Activated CD4-positive, alpha-beta T cell treated with anti-CD3 and anti-CD28 coated beads for 36 hours (primary cell): ENCODE measurements at places on chromosomes 7 and 10. TPM values are rescaled to one million over a fixed set of nuclear protein-coding genes. Genes with fewer than 3 reads are reported as not detected.

DNA sequence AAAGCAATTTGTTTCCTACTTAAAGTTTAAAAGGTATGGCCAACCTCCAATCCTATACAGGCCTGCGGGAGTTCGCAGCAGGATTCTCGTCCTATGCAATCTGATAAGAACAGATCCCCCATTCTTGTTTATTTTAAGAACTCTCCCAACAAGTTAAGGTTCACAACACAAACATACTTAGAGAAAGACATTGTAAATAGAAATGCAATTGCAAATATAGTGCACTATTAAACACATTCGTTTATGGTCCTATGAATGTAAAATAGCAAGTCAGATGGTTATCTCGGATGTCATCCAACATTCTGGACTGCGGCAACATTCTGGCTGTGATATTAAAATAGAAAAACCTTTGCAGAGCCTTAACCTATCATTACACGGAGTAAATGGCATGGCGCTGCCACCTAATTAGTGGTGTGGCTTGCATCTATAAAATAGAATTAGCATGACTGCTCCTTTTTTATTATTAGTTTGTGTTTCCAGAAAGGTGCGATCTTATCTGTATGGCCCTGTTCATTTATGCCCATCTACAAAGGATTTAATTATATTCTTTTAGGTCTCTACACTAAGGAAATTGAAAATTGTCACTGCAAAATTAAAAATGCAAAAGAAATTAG, 37.0 kb downstream of the BEND7 start:
- DNase-seq, result no peak

DNA sequence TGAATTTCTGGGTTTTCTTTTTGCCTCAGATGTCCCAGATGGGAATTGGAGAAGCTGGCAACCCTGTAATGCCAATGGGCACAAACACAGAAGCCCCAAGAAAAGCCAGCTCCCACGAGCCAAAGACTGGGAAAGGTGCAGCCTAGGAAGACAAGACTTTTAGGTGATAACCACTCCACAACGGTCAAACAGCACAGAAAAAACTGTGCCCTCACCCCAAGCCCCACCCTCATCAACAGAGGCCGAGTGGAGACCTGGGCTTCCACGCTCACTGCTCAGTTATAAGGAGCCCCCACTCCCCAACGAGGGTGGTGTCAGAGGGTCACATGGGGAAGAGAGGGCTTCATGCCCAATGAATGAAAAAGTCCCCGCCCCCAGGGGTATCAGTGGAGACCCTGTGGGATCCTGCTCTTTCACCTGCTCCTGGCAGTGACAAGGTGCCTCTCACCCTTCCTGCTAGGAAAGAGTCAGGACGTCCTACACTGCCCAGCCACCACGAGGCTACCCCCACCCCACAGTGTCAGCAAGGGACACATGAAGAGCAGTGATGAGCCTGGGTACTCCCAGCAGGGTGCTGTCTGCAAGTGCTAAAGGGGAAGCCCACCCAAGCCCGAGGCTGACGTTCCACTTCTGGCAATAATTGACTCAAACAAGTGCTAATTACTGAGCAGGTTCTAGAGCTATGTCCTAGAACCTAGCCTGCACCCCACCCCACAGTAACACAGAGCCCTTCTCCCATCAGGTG, 8.3 kb downstream of the TMEM273 start:
- peak; percentile 37 for DNase-seq

DNA sequence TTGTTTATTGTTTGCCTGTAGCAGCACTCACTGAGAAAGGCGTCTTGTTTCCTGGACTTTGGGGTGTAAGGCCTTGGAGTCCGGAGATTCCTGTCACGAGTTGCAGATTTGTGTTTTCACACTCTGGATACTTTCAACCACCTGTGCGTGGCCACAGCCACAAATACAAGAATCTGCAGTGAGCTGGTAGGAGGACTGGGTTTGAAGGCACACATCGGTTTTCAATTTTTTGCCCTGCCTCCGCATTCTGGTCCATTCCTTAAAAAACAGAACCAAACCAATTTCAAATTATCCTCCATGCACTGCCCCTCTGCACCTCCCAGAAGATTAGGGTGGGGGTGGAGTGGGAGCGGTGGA, 619 bp downstream of the EXOC4 start:
- DNase-seq, result peak; percentile 19

DNA sequence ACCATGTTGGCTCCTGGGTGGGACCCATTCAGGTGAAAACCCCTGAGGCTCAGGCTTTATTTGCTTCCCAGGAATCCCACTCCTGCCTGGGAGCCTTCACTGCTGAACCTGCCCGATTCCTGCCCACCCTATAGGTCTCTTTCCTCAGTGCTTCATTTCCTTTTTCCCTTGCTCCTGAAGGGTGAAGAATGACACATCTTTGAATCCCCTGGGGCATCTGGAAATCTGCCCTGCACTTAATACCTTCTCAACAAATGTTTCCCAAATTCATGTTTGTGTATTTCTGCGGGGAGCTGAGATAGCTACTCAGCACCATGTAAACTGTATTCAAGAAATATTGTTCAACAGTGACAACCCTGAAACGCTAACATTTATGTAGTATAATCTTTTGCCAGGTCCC, 10.3 kb upstream of the PCBD1 start:
- DNase-seq, result no peak

DNA sequence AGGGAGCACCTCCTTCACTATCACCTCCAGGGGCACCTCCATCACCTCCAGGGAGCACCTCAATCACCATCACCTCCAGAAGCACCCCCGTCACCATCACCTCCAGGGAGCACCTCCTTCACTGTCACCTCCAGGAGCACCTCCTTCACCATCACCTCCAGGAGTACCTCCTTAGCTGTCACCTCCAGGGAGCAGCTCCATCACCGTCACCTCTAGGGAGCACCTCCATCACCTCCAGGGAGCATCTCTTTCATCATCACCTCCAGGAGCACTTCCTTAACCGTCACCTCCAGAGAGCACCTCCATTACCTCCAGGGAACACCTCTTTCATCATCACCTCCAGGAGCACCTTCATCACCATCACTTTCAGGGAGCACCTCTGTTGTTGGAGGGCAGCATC, 103.0 kb downstream of the DNAJB6 start:
- DNase-seq, result no peak

The LAMB1 gene
- not detected for total RNA-seq

The SFTPD gene
- not detected for total RNA-seq

The POLR2J2 gene
- total RNA-seq, result 38.2 TPM
